Subcutaneous preadipocyte (primary cell): ENCODE measurements at places on chromosomes 4 and X. TPM values are rescaled to one million over a fixed set of nuclear protein-coding genes. Genes with fewer than 3 reads are reported as not detected.

ADD1 gene
- 151 and 169 TPM in 2 replicates for total RNA-seq

DCHS2 gene
- total RNA-seq, result not detected in 2 replicates

LUZP4 gene
- total RNA-seq, result not detected in 2 replicates

SPATA18 gene
- total RNA-seq, result 10.9 and 15.4 TPM in 2 replicates

KIAA0232 gene
- total RNA-seq, result 11.0 and 16.0 TPM in 2 replicates

UGT2A2 gene
- total RNA-seq, result not detected in 2 replicates

STPG2 gene
- under 0.01 TPM in 1 of 2 replicates, not detected in the other for total RNA-seq

CRMP1 gene
- total RNA-seq, result under 0.01 TPM in 1 of 2 replicates, not detected in the other

CTSO gene
- 3.7 and 8.5 TPM in 2 replicates for total RNA-seq

ZCCHC13 gene
- not detected in 2 replicates for total RNA-seq

MAOA gene
- total RNA-seq, result 26.0 and 45.6 TPM in 2 replicates

FHDC1 gene
- under 0.01 and 0.20 TPM in 2 replicates for total RNA-seq

USP26 gene
- total RNA-seq, result not detected in 2 replicates

ALB gene
- total RNA-seq, result not detected in 2 replicates

CLGN gene
- 0.98 and 3.3 TPM in 2 replicates for total RNA-seq

GPR50 gene
- not detected in 2 replicates for total RNA-seq

ZCCHC18 gene
- total RNA-seq, result 0.37 TPM in 1 of 2 replicates, not detected in the other

TMEM150C gene
- 0.78 and 1.5 TPM in 2 replicates for total RNA-seq

SHROOM4 gene
- 0.37 and 0.39 TPM in 2 replicates for total RNA-seq

GPRIN3 gene
- total RNA-seq, result under 0.01 TPM in 2 replicates

FHL1 gene
- 30.9 and 31.7 TPM in 2 replicates for total RNA-seq

NFXL1 gene
- total RNA-seq, result 7.3 and 8.6 TPM in 2 replicates

GPAT3 gene
- total RNA-seq, result 8.1 and 28.5 TPM in 2 replicates

FRYL gene
- 31.2 and 50.8 TPM in 2 replicates for total RNA-seq

UGT2B28 gene
- not detected in 2 replicates for total RNA-seq

GABRG1 gene
- not detected in 2 replicates for total RNA-seq
